ENCODE measurements at places on chromosomes 13 and 19. TPM values are rescaled to one million over a fixed set of nuclear protein-coding genes. Genes with fewer than 3 reads are reported as not detected.

Gene CATSPERD
- not detected for total RNA-seq

- H3K27me3 ChIP-seq: no peaks in the 10 kb centered on the region
- H3K4me1 ChIP-seq: peaks cover 15% of the 10 kb centered on the region
- no peak for DNase-seq
- H3K4me3 ChIP-seq: no peak overlapping the region
These were observed 21.7 kb downstream of the SIPA1L3 start for GRCh38 chr19:37928527-37929286.

DNA sequence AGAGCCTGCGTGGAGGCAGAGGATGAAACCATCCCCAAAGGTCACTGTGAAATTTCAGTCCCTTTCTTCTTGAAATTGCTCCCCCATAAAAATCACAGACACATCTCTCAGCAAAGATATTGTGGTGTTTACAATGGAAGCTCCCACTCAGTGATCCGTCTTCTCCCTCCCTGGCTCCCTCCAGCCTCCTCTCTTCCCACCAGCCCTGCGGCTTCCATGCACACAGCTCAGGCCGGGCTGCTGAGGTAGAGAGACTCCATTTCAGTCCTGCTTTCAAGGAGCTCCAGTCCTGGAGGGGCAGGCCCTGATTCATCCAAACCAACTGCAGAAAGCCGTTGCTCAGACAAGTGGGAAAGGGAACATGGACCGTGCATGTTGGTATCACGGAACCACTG lies 24.0 kb upstream of the MIER2 start:
- H3K27me3 ChIP-seq: peaks cover 20% of the 10 kb centered on the region
- no peak overlapping the region for H3K27ac ChIP-seq
- no peaks in the 10 kb centered on the region for H3K36me3 ChIP-seq
- DNase-seq: no peak
- H3K4me3 ChIP-seq: no peak overlapping the region
- no peaks in the 10 kb centered on the region for H3K4me1 ChIP-seq

Gene ZNF610
- 0.61 TPM for total RNA-seq

GRCh38 chr19:9295411-9295849 lies 14.2 kb downstream of the ZNF699 start:
- DNase-seq: no peak
- no peak overlapping the region for H3K27ac ChIP-seq
- H3K27me3 ChIP-seq: no peaks in the 10 kb centered on the region
- no peaks in the 10 kb centered on the region for H3K4me1 ChIP-seq
- H3K36me3 ChIP-seq: peaks cover 19% of the 10 kb centered on the region
- H3K4me3 ChIP-seq: no peak overlapping the region

- H3K4me1 ChIP-seq: no peaks in the 10 kb centered on the region
- H3K27me3 ChIP-seq: no peaks in the 10 kb centered on the region
- H3K36me3 ChIP-seq: no peaks in the 10 kb centered on the region
These were observed 30.2 kb upstream of the SLC15A1 start for GRCh38 chr13:98782654-98783053.

DNA sequence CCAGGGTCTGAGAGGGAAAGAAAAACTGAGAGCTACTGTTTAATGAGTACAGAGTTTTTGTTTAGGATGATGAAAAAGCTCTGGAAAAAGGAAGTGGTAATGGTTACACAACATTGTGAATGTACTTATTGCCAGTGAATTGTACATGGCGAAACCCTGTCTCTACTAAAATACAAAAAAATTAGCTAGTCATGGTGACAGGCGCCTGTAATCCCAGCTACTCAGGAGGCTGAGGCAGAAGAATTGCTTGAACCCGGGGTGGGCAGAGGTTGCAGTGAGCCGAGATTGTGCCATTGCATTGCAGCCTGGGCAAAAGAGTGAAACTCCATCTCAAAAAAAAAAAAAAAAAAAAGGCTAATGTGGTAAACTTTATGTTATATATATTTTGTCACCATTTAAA lies 96.3 kb downstream of the VWA8 start:
- H3K36me3 ChIP-seq: peaks cover 28% of the 10 kb centered on the region
- no peaks in the 10 kb centered on the region for H3K27me3 ChIP-seq
- no peak for DNase-seq
- H3K27ac ChIP-seq: no peak overlapping the region

- H3K4me3 ChIP-seq: no peak overlapping the region
- H3K27me3 ChIP-seq: no peaks in the 10 kb centered on the region
- no peak overlapping the region for H3K27ac ChIP-seq
- no peak for DNase-seq
These were observed 147.0 kb upstream of the RNF113B start for GRCh38 chr13:98324105-98324504.

Gene FCAR
- 0.33 TPM for total RNA-seq

- no peak overlapping the region for H3K27ac ChIP-seq
- H3K4me3 ChIP-seq: no peak overlapping the region
- no peaks in the 10 kb centered on the region for H3K27me3 ChIP-seq
These were observed 23.9 kb upstream of the OXGR1 start for GRCh38 chr13:97018029-97018819.

- DNase-seq: peak; percentile 49
- H3K36me3 ChIP-seq: no peaks in the 10 kb centered on the region
- peaks cover 14% of the 10 kb centered on the region for H3K4me1 ChIP-seq
- H3K27ac ChIP-seq: peak within 1 kb of the TSS; percentile 54
These were observed at the start of gene CPT1C for GRCh38 chr19:49690656-49691242. Gene CPT1C (plus strand): TSS chr19:49691116. CDS start chr19:49692253, 1,137 bp downstream.

DNA sequence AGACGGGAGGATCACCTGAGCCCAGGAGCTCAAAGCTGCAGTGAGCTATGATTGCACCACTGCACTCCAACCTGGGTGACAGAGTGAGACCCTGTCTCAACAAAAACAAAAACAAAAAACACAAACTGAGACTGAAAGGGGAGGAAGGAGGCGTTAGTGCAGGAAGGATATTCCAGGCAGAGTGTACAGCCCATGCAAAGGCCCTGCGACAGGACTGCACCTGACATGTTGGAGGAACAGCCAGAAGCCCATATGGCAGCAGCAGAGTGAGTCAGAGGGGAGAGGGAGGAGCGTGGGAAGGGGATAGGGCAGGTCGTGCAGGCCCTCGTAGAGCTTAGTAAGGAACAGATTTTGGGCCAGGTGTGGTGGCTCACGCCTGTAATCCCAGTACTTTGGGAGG lies 3.2 kb downstream of the ZNRF4 start:
- H3K27ac ChIP-seq: no peak overlapping the region
- DNase-seq: no peak
- H3K4me1 ChIP-seq: no peaks in the 10 kb centered on the region
- no peaks in the 10 kb centered on the region for H3K36me3 ChIP-seq

DNA sequence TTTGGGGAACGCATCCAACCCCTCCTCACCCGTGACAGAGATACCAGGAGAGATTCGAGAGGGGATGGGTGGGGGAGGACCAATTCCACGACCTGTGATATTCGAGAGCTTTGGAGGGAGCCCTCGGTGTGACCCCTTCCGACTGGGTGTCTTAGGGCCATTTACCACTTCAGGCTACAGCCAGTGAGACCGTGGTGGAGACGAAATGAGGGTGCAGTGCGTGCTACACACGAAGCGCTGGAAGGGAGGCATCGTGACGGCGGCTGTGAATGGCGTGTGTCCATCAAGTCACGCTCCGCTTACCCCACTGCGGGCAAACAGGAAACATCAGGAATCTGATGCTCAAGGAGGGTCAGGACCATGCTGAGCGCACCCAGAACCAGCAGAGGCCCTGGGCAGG lies 10.4 kb downstream of the CTU1 start:
- H3K27ac ChIP-seq: no peak overlapping the region
- H3K27me3 ChIP-seq: no peaks in the 10 kb centered on the region
- no peak for DNase-seq
- H3K4me1 ChIP-seq: peaks cover 6% of the 10 kb centered on the region
- no peak overlapping the region for H3K4me3 ChIP-seq
- peaks cover 18% of the 10 kb centered on the region for H3K36me3 ChIP-seq

Gene UBE2M
- 49.1 TPM for total RNA-seq

DNA sequence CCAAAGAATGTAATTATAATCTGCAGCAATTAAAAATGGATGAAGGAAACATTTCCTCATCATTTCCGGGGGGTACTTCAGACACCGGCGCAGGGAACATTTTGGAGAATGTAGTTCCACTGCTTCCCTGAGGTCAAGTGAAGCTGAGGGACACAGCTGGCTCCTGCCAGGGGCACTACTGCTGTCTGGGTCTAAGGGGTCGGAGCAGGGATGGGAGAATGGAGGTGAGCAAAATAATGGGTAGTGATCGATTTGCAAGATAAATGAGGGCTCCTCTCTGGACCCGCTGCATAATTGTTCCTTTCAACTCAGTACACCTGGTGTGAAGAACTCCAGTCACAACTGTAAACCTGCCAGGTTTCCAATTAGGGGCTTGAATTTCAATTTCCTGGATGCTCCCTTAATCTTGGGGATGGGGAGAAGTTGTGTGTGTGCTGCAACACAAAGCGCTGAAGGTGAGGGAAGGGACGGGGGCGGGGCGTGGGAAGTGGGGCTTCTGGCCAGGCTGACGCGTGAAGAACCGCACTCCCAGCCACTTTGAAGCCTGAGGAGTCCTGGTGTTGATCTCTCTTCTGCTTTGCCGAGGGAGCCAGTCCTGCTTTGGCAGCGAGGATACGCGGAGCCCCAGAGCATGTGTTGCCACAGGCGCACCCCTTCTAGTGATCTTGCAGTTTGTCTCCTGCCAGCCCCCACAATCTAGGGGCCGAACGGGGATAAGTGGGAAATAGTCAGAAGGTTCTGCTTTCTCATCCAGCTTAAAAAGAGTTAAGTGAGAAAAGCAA lies 57.9 kb upstream of the PCDH8 start:
- H3K27me3 ChIP-seq: no peaks in the 10 kb centered on the region
- DNase-seq: no peak
- no peak overlapping the region for H3K27ac ChIP-seq

- H3K4me1 ChIP-seq: peaks cover 9% of the 10 kb centered on the region
- DNase-seq: no peak
- no peak overlapping the region for H3K4me3 ChIP-seq
- H3K27me3 ChIP-seq: no peaks in the 10 kb centered on the region
- H3K36me3 ChIP-seq: no peaks in the 10 kb centered on the region
These were observed 173.6 kb downstream of the NUFIP1 start for GRCh38 chr13:44815623-44816022.
